ENCODE measurements at places on chromosomes 5 and 9.

DNA sequence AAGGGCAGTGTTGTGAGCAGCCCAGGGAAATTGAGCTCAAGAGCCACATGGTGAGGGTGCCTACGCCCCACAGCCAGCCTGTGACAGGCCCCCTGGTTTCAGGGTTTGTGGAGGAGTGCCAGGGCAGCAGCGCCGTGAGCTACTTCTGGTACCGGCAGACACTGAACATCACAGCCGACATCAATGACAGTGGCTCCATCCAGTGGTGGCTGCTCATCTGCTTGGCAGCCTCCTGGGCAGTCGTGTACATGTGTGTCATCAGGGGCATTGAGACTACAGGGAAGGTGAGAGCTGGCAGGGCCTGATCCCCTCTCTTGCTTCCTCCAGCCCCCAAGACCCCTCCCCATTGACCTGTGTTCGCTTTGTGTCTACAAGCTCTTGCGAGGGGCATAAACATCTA lies 10.2 kb downstream of the SLC6A18 start:
- no peaks in the 10 kb centered on the region for H3K4me1 ChIP-seq
- H3K4me3 ChIP-seq, result no peak overlapping the region
- H3K27ac ChIP-seq, result no peak overlapping the region
- no peak for DNase-seq

GRCh38 chr5:59503220-59503619 lies 390.3 kb downstream of the PDE4D start:
- no peak overlapping the region for H3K27ac ChIP-seq
- no peaks in the 10 kb centered on the region for H3K27me3 ChIP-seq
- H3K4me3 ChIP-seq, result no peak overlapping the region
- H3K4me1 ChIP-seq, result no peaks in the 10 kb centered on the region

DNA sequence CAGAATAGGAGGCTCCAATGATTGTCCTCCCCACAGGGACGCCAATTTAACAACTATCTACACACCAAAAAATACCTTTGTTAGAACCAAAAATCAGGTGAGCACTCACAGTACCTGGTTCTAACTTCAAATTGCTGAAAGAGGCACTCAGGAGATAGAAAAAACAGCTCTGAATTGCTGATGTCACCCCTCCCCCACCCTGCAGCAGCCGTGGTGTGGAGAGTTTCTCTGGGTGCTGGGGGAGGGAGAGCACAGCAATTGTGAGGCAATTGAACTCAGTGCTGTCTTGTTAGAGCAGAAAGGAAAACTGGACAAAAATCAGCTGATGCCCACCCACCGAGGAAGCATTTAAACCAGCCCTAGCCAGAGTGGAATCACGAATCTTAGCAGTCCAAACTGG lies 41.8 kb downstream of the TNFSF8 start:
- H3K36me3 ChIP-seq, result no peaks in the 10 kb centered on the region
- H3K27me3 ChIP-seq, result no peaks in the 10 kb centered on the region
- H3K27ac ChIP-seq, result no peak overlapping the region

DNA sequence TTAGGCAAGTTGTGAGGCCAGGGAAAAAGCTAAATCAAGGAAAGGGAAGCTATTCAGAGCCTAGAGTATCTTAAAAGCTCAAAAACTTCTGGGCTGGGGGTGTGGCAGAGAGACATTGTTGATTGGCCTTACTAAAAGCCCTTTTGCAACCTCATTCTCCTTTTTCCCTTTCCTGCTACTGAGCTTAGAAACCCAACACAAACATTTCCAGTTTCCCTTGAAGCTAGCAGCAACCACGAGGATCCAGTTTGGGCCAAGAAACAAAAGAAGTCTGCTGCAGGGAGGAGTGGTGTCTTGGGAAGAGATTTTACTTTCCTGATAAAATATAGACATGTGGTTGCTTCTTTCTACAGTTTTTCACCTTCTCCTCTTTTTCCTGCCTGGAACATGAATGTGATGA lies 135.5 kb upstream of the KLF9 start:
- no peak overlapping the region for H3K4me3 ChIP-seq
- H3K27me3 ChIP-seq, result no peaks in the 10 kb centered on the region
- no peaks in the 10 kb centered on the region for H3K36me3 ChIP-seq
- DNase-seq, result no peak
- H3K27ac ChIP-seq, result no peak overlapping the region
- H3K4me1 ChIP-seq, result peaks cover 9% of the 10 kb centered on the region

DNA sequence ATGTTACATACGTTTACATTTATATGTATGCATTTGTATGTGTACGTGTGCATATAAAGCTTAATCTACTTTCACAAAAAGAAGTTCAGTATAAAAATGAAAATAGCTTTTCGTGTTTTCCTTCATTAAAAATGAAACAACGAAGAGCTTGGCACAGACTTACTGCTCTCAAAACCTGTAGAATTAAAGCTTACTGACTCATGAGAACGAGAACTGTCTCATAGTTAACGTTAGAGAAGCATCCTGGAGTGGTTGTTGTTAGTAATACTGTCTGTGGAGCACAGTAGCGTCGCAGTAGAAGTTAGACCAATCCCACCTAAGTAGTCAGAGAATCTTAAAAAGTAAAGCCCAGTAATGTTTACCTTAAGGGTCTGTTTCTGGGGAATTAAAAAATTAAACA lies 1.3 kb downstream of the MAT2B start:
- H3K27me3 ChIP-seq, result no peaks in the 10 kb centered on the region
- peaks cover 29% of the 10 kb centered on the region for H3K4me1 ChIP-seq
- no peak for DNase-seq
- H3K36me3 ChIP-seq, result no peaks in the 10 kb centered on the region

DNA sequence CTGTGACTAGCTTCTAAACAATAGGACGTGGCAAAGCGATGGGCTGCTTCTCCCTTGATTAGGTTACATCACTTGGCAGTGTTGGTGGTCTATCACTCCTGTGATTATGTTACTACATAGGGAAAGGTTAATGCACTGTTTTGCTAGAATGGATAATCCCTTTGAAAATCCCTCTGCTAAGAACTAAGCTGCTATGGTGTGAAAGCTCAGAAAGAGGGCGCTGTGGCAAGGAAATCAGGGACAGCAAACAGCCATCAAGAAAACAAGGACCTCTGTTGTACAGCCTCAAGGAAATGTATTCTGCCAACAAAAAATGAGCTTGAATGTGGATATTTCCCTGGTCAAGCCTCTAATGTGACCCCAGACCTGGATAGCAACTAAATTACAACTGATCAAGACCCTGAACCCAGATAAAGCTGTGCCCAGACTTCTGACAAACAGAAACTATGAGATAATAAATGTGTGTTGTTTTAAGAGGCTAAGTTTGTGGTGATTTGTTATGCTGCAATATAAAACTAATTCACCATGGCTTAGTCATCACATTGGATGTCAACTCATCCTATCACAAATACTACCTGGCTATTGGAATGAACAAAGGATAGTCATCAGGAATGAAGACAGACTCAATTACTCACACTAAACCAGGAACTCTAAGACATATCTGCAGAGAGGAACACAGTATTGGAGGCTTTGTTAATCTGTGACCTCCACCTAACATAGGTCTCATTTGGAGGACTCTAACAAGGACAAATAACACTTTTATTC lies 1215.9 kb downstream of the EFNA5 start:
- DNase-seq, result peak; percentile 18
- no peak overlapping the region for H3K27ac ChIP-seq
- H3K4me1 ChIP-seq, result no peaks in the 10 kb centered on the region
- no peak overlapping the region for H3K4me3 ChIP-seq

DNA sequence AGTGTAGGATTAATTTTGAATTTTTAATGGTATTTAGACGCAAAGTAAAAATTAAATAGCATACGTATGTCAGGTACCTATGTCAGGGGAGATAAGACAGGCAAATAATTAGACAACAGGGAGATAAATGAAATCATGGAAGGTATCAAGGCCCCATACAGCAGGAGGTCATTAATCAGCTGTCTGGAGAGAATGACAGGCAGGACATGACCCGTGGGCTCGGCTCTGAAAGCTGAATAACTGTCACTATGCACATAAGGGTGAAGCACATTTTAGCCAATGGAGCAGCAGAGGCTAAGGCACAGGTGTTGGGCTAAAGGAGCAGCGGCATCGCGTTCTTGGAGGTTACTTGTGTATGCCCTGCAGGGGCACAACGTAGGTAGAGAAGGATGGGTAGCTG lies 11.9 kb downstream of the SLC25A51 start:
- no peaks in the 10 kb centered on the region for H3K4me1 ChIP-seq
- H3K27ac ChIP-seq, result no peak overlapping the region
- H3K4me3 ChIP-seq, result no peak overlapping the region
- no peak for DNase-seq
- H3K27me3 ChIP-seq, result no peaks in the 10 kb centered on the region
- peaks cover 73% of the 10 kb centered on the region for H3K36me3 ChIP-seq

DNA sequence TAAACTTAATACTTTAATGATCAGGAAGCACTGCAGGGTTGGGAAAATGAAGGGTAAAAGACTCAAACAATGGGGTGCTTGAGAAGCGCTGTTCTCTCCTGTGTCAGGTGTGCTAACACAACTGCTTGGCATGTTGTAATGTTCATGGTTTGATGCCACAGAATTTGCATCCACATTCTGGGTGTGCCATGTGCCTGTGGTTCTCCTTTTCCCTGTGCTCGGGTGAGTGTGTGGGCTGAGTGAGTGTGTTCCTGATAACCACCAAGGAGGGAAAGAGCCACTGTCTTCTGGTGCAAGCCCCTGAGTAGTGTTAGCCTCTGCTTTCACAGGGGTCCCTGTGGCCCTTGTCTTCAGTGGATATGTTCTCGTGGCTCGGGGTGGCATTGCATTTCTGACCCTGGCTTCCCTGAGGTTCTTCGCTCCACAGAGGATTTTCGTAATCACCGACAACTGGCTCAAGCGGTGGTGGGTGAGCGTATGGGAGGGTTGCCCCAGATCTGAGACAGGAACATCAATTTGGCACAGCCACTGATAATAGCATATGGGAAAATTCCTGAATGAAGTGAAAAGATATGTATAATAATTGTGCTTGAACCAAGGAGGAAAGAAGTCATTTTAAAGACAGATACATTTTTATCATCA lies 102.0 kb downstream of the MVB12B start:
- H3K36me3 ChIP-seq, result no peaks in the 10 kb centered on the region
- H3K4me3 ChIP-seq, result no peak overlapping the region
- H3K27me3 ChIP-seq, result no peaks in the 10 kb centered on the region
- DNase-seq, result no peak

DNA sequence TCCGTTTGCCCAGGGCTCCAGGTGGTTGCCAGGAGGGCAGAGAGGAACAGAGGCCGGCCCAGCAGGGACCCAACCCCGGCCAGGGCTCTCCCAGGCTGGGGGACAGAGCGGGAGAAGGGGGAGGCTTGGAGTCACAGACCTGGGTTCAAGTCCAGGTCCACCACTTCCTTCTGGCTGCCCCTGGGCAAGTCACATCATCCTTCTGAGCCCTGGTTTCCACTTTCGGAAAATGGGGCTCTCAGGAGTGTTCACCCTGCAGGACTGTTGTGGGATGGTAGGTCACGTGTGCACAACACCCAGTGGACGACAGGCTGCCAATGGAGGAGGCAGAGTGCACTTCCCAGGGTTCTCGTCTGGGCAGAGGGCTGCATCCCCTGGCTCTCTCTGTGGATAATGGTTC lies 245.4 kb downstream of the PBX3 start:
- H3K4me3 ChIP-seq, result no peak overlapping the region
- no peaks in the 10 kb centered on the region for H3K4me1 ChIP-seq
- no peak overlapping the region for H3K27ac ChIP-seq
- no peaks in the 10 kb centered on the region for H3K27me3 ChIP-seq
- DNase-seq, result peak; percentile 1

- H3K4me1 ChIP-seq, result no peaks in the 10 kb centered on the region
- no peak overlapping the region for H3K4me3 ChIP-seq
- H3K27me3 ChIP-seq, result no peaks in the 10 kb centered on the region
- DNase-seq, result no peak
Measured at GRCh38 chr5:84231433-84231832, 153.2 kb downstream of the EDIL3 start.

GRCh38 chr9:96241391-96241809 lies 60.6 kb downstream of the HSD17B3 start:
- no peaks in the 10 kb centered on the region for H3K36me3 ChIP-seq
- no peak for DNase-seq
- H3K4me3 ChIP-seq, result no peak overlapping the region
- H3K27ac ChIP-seq, result no peak overlapping the region

- no peak overlapping the region for H3K4me3 ChIP-seq
- peak; percentile 42 for DNase-seq
- peaks cover 32% of the 10 kb centered on the region for H3K36me3 ChIP-seq
- no peaks in the 10 kb centered on the region for H3K27me3 ChIP-seq
Measured at GRCh38 chr5:33997331-33997983, 10.4 kb downstream of the AMACR start.

- H3K4me3 ChIP-seq, result peak overlapping the region; percentile 84
- H3K4me1 ChIP-seq, result no peaks in the 10 kb centered on the region
- peak overlapping the region; percentile 86 for H3K27ac ChIP-seq
- peaks cover 29% of the 10 kb centered on the region for H3K36me3 ChIP-seq
- no peaks in the 10 kb centered on the region for H3K27me3 ChIP-seq
- no peak for DNase-seq
Measured at GRCh38 chr9:129803676-129804060, 684 bp downstream of the TOR1B start.

GRCh38 chr5:127856292-127856691 lies 153.1 kb downstream of the CCDC192 start:
- DNase-seq, result no peak
- no peaks in the 10 kb centered on the region for H3K36me3 ChIP-seq
- no peak overlapping the region for H3K4me3 ChIP-seq
- no peak overlapping the region for H3K27ac ChIP-seq

DNA sequence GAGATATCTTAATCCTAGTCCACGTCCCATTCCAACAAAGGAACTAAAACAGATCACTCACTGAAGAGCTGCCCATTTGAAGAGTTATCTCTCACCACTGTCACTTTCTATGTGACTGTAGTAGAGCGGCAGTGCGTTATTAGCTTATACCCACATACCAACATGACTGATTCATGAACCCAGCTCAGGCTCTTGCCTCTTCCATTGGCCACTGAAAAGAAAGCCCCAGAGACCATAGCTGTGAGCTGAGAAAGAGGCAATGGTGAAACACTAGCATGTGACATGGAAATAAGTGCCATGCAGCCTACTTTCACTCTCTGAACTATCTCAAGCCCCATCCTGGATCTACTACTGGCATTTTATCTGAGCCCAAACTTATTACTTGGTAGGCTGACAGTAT lies 151.7 kb upstream of the MOCS2 start:
- no peaks in the 10 kb centered on the region for H3K27me3 ChIP-seq
- H3K27ac ChIP-seq, result no peak overlapping the region
- no peaks in the 10 kb centered on the region for H3K36me3 ChIP-seq

- no peak overlapping the region for H3K4me3 ChIP-seq
- no peak overlapping the region for H3K27ac ChIP-seq
- DNase-seq, result no peak
- no peaks in the 10 kb centered on the region for H3K27me3 ChIP-seq
- no peaks in the 10 kb centered on the region for H3K36me3 ChIP-seq
Measured at GRCh38 chr5:76333571-76333970, 69.5 kb upstream of the IQGAP2 start.

GRCh38 chr9:111683392-111683791 lies 22.0 kb downstream of the GNG10 start:
- no peaks in the 10 kb centered on the region for H3K27me3 ChIP-seq
- H3K4me1 ChIP-seq, result no peaks in the 10 kb centered on the region
- peaks cover 3% of the 10 kb centered on the region for H3K36me3 ChIP-seq

GRCh38 chr5:56128113-56128512 lies 105.0 kb downstream of the ANKRD55 start:
- no peak for DNase-seq
- H3K27ac ChIP-seq, result no peak overlapping the region
- no peaks in the 10 kb centered on the region for H3K27me3 ChIP-seq
- no peaks in the 10 kb centered on the region for H3K36me3 ChIP-seq
- no peak overlapping the region for H3K4me3 ChIP-seq

- no peak overlapping the region for H3K4me3 ChIP-seq
- no peak overlapping the region for H3K27ac ChIP-seq
- H3K36me3 ChIP-seq, result no peaks in the 10 kb centered on the region
- peaks cover 3% of the 10 kb centered on the region for H3K27me3 ChIP-seq
- H3K4me1 ChIP-seq, result no peaks in the 10 kb centered on the region
Measured at GRCh38 chr9:76203373-76203772, 190.9 kb downstream of the RFK start.

GRCh38 chr5:180637962-180638680 lies 11.3 kb downstream of the FLT4 start:
- no peak overlapping the region for H3K4me3 ChIP-seq
- no peaks in the 10 kb centered on the region for H3K27me3 ChIP-seq
- H3K4me1 ChIP-seq, result peaks cover 14% of the 10 kb centered on the region
